ENCODE measurements at places on chromosomes 16 and 17.

DNA sequence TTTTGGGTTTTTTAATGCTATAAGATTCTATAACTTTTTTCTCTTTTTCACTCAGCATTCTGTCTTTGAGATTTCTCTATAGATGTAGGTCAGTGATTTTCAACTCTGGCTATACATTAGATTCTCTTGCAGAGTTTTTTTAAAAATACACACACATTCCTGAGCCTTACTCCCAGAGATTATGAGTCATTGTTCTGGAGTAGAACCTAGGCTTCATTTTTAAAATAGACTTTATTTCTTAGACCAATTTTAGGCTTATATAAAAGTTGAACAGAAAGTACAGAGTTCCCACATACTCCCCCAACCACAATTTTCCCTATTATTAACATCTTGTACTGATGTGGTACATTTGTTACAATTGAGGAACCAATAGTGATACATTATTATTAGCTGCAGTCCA is 63.3 kb downstream of the CYB561 start:
- no peak for DNase-seq

GRCh38 chr17:10119203-10120108 is 79.0 kb downstream of the GAS7 start:
- DNase-seq: peak; percentile 80

DNA sequence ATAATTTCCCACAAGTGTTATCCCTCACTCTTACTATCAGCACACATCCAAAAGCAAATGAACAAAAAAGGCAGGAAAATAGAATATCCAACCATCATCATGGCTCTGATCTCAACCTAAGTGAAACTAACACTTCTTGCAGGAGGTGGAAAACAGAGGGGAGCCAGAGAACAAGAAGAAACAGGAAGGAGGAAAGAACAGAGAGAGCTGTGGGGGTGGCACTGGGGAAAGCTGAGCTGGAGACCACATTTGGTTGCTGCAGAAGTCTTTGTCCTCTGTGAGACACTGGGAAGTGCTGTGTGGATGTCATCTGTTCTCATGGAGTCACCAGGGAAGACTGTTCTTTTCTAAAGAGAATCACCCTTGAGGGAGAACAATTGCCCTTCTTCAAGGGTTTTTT is 34.7 kb downstream of the GRB7 start:
- no peak for DNase-seq

GRCh38 chr16:11361701-11362451 is 16.6 kb downstream of the RMI2 start:
- no peak for DNase-seq
